ENCODE measurements at places on chromosomes 6 and 20.

- no peak for DNase-seq
Measured at GRCh38 chr20:58749979-58750378, 57.4 kb downstream of the NPEPL1 start.

GRCh38 chr6:111254004-111254778, 166.9 kb downstream of the SLC16A10 start:
- no peak for DNase-seq

DNA sequence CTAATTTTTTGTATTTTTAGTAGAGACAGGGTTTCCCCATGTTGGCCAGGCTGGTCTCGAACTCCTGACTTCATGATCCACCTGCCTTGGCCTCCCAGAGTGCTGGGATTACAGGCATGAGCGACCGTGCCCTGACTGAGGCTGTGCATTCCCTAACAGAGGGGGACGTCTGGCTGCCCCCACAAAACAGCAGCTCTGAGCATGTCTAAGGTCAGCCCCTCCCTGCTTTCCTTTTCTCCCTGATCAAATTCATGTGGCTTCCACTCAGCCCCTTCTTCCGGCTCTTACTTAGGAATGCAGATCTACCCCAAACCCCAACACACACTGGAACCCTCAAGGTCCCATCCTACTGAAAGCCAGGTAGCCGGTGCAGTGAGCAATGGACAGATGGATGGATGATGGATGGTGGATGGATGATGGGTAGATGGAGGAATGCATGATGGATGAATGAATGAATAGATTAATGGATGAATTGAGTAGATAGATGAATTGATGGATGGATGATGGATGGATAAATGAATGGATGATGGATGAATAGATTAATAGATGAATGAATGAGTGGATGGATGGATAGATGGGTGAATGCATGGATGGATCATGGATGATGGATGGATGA, 91.5 kb upstream of the BHLHE23 start:
- no peak for DNase-seq

- no peak for DNase-seq
Measured at GRCh38 chr20:49679634-49680033, 34.0 kb downstream of the B4GALT5 start.

DNA sequence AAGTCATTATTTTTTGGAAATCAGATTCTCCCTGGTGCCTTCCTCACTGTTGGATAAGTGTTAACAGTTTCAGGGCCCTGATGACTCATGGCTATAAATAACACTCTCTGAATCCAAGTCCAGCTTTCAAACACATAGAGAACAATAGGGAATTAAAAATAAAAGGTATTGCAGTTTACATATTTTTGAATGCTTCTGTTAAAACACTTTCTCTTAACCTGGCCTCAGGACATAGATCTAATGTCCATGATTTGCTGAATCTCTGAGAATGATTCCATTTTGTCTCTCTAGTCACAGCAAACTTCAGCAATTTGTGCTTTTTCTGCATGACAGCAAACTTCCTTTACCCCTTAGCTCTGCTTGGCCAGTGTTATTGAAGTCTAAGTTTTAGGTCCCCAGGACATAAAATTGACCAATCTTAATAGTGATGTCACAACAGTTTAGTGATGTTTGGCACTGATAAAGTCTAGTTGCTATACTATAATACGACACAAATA, 1192.4 kb upstream of the CITED2 start:
- DNase-seq, result no peak

DNA sequence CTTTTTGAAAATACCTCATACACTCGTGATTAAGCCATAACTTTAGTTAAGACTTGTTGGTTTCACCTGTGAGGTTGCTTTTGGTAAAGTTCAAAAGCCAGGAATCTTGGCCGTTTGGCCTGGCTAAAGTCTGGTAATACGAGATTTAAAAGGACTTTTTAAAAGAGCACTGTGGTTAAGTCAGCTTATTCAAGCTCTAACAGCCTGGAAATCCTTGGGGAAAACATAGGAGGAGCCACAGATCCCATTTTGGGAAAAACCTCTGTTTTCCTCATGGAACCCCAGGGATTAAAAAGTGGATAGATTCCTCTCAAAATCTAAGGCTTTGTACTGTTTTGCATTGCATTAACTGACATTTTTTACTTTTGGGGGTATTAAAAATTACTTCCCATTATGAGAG, 13.7 kb upstream of the SLC22A16 start:
- no peak for DNase-seq

- no peak for DNase-seq
Measured at GRCh38 chr6:115310156-115310555, 750.5 kb downstream of the FRK start.
